ENCODE measurements at places on chromosomes 7 and 10.

GRCh38 chr10:62451611-62451975, 77.4 kb downstream of the ZNF365 start:
- DNase-seq: no peak

DNA sequence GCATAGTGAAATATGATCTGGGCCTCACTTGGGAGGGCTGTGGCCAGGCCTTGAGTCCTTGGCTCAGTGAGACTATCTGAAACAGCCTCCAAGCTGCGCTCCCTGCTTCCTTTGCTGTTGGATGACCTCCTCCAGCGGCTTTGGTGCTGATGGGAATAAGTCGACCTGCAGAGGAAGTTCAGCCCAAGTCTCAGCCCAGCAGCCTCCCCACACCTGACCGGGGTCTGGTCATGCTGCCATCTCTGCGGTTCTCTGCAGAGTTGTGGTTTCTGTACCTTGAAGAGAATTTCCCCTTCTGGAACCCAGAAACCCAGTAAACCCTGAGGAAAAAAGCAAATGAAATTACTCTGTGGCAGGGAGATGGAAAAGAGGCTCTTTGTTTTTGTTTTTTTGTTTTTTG, 4.6 kb upstream of the RBAK start:
- no peak for DNase-seq

- DNase-seq: no peak
These were observed 291.4 kb downstream of the SFMBT2 start for GRCh38 chr10:7119325-7120015.

DNA sequence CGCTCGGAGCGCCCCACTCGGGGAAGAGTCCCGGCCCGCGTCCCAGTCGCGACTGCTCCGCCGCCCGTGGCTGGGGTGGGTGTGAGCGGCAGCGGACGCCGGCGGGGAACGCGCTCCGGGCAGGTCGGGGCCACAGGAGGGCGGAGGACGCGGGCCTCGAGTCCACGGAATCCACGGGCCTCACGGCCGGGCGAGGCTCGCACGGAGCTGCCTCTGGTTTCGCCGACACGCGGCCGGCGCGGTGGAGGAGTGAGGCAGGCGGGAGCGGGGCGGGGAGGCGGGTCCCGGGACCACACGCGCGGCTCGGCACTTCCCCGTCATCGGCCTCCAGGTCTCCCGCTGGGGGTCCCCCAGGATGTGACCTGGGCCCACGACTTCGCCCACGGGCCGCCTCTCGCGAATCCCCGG, 533 bp upstream of the NKX6-2 start:
- no peak for DNase-seq

DNA sequence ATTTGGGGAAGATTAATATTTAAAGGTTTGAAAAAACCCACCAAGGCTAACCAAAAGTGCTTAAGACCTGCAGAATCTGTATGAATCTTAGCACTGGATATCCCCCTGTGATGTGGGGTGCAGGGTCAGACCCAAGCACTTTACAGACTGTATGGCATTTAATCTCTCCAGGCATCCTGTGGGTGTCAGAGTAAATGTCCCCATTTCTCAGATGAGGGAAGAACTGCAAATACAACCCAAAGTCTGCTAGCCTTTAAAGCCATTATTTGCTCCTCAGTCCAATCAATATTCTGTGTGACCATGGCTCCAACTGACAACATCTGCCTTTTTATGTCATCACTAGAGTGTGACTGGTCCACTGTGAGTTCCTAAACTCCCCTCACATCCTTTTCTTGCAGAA, 10.0 kb upstream of the MBL2 start:
- no peak for DNase-seq

DNA sequence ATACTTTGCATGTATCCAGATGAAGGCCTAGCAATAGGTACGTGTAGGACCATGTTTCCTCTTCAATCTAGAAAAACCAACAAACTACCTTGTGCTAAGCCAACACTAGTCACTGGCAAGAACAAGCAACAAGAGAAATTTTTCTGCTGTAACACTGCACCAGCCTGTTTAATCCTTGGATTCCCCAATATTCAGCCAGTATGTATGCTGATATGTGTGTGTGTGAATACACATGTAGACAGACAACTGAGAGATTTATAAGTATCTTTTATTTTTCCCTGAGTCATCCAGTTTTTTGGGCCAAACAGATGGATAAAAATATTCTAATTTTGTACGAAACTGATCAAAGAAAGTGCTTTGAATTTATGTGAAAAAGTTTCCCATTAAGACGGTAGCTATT, 26.2 kb downstream of the GLI3 start:
- DNase-seq: no peak

DNA sequence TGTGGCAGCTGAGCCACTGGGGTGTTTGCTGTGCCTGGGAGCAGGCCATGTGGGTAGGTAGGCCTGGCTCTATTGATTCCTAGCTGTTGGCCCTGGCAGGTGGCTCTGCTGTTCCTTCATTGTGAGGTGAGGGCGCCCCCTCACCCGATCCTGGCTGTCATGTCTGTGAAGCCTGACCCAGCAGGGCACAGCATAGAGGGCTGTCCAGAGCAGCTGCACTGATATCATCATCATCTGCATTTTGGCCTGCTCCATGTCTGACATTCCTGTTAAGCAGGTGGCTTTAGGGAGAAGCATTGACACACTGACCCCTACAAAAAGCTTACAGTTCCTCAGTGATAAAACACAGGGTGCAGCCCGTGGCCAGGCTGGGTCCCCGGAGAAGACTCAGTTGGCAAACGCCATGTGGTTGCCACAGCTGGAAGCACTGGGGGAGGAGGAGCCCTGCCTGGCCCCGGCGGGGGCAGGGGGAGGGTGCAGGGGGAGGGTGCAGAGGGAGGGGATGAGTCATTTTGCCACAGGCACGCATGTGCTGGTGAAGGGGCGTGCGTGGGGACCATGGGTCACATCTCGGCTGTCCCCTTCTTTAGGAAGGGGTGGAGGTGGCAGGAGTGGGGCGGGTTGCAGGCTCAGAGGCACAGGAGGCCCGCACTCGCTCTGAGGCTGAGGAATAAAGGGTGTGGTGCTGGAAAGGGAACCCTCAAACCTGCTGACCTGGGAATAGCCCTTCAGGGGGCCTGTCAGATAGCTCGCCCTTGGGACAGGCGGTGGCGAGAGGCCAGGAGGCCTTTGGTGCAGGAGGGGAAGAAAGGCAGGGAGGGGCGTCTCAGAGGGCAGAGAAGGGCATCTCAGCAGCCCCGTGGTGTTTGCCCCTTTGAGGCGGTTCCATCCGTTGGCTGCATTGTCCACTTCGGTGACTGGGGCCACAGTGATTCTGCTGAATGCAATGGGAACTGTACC, 31.6 kb downstream of the IKZF1 start:
- DNase-seq: no peak

GRCh38 chr10:80468002-80468401, 13.9 kb downstream of the TSPAN14 start:
- DNase-seq: peak; percentile 67

- no peak for DNase-seq
These were observed 1160.6 kb upstream of the C7orf33 start for GRCh38 chr7:147429961-147430360.

DNA sequence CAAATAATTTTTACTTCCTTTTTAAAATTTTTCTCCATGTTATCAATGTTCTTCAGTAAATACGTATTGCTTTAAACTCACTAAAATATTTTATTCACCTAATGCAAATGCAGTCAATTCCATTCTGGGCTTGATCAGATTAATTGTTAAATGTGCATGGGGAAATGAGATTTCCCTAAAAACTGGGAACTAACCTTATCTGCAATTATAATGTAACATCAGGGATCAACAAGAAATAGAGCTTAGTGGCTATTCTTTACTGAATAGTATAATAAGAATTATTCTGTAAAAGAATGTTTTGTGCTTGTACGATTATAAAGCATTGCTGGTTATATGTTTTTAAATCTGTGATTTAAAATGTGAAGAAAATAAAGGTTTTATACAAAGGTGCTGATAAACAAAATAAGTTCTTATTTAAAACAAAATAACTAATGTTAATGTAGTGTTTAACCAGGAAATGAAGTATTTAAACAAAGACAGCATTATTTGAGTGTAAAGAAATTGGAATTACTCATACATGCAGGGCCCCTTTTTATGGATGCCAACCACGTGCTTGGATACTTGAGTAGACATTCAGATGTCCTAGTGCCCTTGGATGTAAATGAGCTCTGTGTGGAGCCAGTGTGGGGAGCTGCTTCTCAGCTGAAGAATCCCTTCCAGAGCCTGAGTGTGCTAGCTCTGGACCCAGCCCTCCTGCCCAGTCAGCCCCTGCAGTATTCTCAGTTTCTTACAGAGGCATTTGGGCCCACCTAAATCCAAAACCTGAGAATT, 84.2 kb downstream of the REEP3 start:
- DNase-seq: peak; percentile 56

All from dorsolateral prefrontal cortex (tissue), 122 donors.